ENCODE measurements at places on chromosomes 3 and 15.

GRCh38 chr15:69194025-69194827, 33.8 kb downstream of the GLCE start:
- no peak overlapping the region for H3K4me3 ChIP-seq
- peaks cover 5% of the 10 kb centered on the region for H3K4me1 ChIP-seq
- DNase-seq, result no peak
- no peaks in the 10 kb centered on the region for H3K36me3 ChIP-seq

GRCh38 chr15:84750583-84751092, 2.2 kb downstream of the ZNF592 start:
- no peaks in the 10 kb centered on the region for H3K36me3 ChIP-seq
- H3K4me3 ChIP-seq, result no peak overlapping the region
- no peak for DNase-seq
- H3K27ac ChIP-seq, result no peak overlapping the region

- peaks cover 4% of the 10 kb centered on the region for H3K4me1 ChIP-seq
- no peaks in the 10 kb centered on the region for H3K27me3 ChIP-seq
- H3K27ac ChIP-seq, result no peak overlapping the region
- no peak for DNase-seq
Measured at GRCh38 chr15:42549741-42550392, 1.2 kb downstream of the HAUS2 start.

GRCh38 chr3:104596054-104596453, 770.7 kb upstream of the ALCAM start:
- DNase-seq, result no peak
- H3K4me1 ChIP-seq, result no peaks in the 10 kb centered on the region
- no peaks in the 10 kb centered on the region for H3K36me3 ChIP-seq
- H3K27me3 ChIP-seq, result no peaks in the 10 kb centered on the region
- H3K4me3 ChIP-seq, result no peak overlapping the region
- H3K27ac ChIP-seq, result no peak overlapping the region

DNA sequence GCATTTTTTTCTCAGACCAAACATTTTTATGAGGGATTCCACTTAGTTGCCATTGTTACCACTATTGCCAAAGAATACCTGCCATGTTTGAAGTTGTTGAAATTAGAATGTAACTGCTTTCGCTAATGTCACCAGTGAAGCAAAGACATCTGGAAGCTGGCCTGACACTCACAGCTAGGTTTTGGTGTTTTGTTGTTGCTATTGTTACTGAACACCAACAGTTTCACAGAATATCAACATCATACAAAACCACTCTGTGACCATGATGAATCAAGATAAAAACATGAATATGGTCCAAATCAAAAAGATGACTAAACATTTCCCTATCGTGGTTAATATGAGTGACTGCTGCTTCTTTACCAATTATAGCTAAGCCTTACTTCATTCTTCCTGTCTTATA, 6.9 kb upstream of the CFAP20DC start:
- no peaks in the 10 kb centered on the region for H3K36me3 ChIP-seq
- no peak overlapping the region for H3K4me3 ChIP-seq
- H3K4me1 ChIP-seq, result no peaks in the 10 kb centered on the region
- no peak overlapping the region for H3K27ac ChIP-seq

DNA sequence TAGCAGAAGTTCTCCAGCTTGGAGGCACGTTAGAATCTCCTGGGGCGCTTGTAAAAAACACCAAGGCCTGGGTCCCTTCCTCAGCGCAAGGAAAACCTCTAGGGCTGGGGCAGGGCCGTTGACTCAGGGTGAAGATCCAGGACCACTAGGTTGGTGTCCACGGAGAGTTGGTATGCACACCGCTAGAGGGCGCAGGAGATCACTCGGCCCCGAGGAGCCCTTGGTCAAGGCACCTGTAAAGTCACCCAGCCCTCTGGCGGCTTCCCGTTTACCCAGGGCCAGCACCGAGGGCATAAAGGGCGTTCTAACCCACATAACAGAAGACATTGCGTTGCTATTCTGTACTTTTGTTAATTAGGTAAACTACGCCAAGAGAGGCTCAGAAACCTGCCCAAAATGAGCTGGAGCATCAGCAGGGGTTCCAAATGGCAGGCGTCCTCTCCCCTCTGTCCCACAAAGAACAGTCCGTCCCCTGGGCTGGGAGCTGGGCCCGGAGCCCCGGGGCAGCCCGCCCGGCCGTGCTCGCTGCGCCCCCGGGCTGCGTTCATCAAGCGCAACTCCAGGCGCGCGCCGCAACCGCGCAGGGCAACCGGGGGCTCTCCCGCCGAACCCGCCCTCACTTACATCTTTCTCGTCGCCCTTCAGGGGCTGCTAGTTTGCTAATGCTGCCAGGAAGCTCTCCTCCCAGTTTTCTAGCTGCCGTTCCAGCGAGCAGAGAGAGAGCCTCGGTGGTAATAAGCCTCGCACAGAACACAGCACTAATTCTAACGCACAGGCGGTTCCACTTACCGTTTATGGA, 332.1 kb downstream of the ARRDC4 start:
- H3K4me1 ChIP-seq, result no peaks in the 10 kb centered on the region
- H3K4me3 ChIP-seq, result no peak overlapping the region
- H3K27me3 ChIP-seq, result no peaks in the 10 kb centered on the region
- H3K27ac ChIP-seq, result no peak overlapping the region

GRCh38 chr15:91553196-91553854, 300.2 kb upstream of the SLCO3A1 start:
- H3K4me3 ChIP-seq, result no peak overlapping the region
- H3K27ac ChIP-seq, result no peak overlapping the region
- no peaks in the 10 kb centered on the region for H3K4me1 ChIP-seq
- no peak for DNase-seq
- no peaks in the 10 kb centered on the region for H3K27me3 ChIP-seq

DNA sequence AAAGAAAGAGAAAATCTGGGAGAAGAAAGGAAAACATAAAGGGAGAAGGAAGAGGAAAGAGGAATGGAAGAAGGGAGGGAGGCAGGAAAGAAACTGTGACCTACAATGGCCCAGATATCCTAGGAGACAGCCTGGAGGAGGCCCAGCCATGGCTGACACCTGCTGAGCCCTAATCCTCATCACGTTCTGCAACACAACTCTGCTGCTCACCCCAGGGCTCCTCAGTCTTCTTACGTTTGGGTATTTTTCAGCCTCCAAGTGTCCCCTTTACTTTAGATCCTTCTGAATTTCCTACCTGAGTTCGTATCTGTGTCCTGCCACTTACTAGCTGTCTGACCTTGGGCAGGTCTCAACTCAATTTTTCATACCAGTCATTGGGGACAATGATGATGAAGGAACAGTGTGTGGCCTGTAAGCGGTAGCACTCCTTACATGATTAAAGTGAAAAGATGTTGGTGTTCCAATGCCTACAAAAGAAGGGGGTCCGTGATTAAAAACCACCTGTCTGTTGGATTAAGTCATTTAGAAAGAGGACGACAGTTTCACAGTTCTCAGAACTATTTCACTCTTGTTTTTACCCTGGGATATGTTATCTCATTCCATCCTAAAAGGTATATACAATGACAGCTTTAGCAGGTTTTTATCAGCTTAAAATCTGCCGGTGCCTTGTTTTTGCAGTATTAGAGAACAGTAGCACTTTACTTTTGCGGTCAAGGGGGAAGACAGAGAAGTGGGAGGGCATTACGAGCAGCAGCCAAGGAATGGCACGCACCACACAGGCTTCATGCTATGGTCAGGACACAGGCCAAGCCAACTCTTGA, 47.4 kb downstream of the CCR4 start:
- no peaks in the 10 kb centered on the region for H3K36me3 ChIP-seq
- no peaks in the 10 kb centered on the region for H3K27me3 ChIP-seq
- H3K27ac ChIP-seq, result no peak overlapping the region
- H3K4me3 ChIP-seq, result no peak overlapping the region
- DNase-seq, result no peak

DNA sequence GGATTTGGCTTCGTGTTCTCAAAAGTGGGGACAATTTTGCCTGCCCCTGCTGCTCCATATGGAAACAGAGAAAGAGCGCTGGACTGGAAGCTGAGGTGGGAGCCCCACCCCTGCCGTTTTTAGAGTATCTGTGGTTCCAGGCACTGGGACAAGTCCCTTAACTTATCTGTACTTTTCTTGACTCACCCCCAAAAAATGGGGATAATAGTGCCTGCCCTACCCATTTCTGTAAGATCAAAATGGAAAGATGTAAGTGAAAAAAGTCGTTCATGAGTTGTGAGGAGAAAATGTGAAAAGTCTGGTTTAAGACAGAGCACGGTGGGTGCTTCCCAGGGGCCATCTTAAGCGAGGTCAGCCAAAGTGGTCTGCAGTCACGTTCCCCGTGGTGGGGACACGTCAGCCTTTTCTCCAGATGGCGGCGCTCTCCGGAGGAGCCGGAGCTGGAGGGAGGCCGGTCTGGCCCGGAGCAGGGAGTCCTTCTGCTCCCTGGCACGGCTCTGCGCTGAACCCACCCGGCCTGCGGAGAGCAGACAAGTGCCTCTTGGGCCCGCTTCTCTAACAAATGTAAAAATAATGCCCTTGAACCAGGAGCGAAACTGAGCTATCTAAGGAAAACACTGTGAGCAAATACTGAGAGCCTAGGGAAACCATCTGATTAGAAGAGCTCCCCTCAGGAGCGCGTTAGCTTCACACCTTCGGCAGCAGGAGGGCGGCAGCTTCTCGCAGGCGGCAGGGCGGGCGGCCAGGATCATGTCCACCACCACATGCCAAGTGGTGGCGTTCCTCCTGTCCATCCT, at the start of gene CLDN18:
Gene CLDN18 (plus strand): TSS at position 690 of the 797 bp plus-strand sequence. CDS start 61 bp downstream, at position 751.
- H3K36me3 ChIP-seq, result no peaks in the 10 kb centered on the region
- DNase-seq, result no peak
- H3K4me1 ChIP-seq, result no peaks in the 10 kb centered on the region
- H3K27ac ChIP-seq, result no peak within 1 kb of the TSS

DNA sequence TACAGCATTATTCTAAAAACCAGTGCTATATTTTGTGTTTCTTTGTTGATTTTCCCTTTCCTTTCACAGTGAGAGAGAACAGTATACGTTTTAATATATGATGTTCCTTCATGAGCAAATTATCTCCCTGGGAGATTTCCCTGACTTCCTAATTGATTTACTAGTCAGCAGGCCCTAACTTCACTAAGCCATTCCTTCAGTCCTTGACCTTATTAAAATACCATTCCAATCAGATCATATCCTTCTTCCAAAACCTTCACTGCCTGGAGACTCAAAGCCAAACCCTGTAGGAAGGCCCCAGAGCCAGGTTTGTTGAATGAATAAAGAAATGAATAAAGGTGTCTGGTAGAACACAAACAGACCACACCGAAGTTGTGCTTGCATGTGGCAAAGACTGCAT, 43.8 kb upstream of the ARHGEF3 start:
- H3K4me1 ChIP-seq, result no peaks in the 10 kb centered on the region
- no peak overlapping the region for H3K4me3 ChIP-seq

GRCh38 chr15:37046876-37047614, 53.3 kb downstream of the MEIS2 start:
- no peaks in the 10 kb centered on the region for H3K27me3 ChIP-seq
- peaks cover 2% of the 10 kb centered on the region for H3K4me1 ChIP-seq

- DNase-seq, result no peak
- H3K36me3 ChIP-seq, result no peaks in the 10 kb centered on the region
- H3K27me3 ChIP-seq, result no peaks in the 10 kb centered on the region
- peaks cover 1% of the 10 kb centered on the region for H3K4me1 ChIP-seq
Measured at GRCh38 chr3:188634285-188634684, 480.3 kb downstream of the LPP start.

Measured in ovary (tissue), 10 donors.